ENCODE measurements at places on chromosomes 7 and 10. TPM values are rescaled to one million over a fixed set of nuclear protein-coding genes. Genes with fewer than 3 reads are reported as not detected.

Gene INA
- not detected for total RNA-seq

DNA sequence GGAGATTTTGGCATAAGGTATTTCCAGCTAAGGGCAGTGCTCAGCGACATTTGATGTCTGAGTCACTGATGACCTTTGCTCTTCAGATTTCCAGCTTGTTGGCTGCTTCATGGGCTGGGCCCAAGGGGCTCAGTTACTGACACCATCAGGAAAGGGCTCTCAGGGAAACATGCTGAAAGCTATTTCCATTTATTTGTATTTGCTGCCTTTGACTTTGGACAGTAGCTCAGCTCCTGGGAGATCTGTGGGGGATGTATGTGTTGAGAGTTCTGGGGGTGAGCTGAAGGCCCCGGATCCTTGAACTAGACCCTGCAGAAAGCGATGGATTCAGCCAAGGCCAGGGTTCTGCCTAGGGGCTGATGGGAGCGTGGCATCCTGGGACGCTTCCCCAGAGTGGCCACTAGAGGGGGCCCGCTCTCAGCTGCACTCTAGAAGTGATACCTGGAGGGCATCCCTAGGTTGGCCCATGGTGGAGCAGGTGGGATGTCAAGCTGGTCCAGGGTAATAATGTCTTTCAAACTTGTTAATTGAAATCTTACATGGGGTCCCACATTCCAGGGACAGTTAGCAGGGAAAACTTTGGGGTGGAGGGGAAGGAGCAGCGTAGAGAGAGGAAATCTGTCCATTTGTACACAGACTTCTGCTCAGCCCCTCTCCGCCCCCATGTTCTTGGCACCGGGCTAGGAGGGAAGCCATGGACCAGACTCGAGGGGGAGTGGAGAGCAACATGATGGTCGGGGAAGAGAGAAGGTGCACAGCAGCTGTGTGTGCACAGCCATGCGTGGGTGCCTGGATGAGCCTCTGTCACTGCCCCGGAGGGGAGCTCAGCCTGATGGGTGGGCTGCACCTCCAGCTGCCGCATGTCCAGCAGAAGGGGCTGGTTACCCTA lies 3.0 kb upstream of the BTBD16 start:
- peaks cover 14% of the 10 kb centered on the region for H3K4me1 ChIP-seq
- no peak overlapping the region for H3K27ac ChIP-seq
- H3K36me3 ChIP-seq = no peaks in the 10 kb centered on the region
- DNase-seq = peak; percentile 58
- H3K27me3 ChIP-seq = no peaks in the 10 kb centered on the region

DNA sequence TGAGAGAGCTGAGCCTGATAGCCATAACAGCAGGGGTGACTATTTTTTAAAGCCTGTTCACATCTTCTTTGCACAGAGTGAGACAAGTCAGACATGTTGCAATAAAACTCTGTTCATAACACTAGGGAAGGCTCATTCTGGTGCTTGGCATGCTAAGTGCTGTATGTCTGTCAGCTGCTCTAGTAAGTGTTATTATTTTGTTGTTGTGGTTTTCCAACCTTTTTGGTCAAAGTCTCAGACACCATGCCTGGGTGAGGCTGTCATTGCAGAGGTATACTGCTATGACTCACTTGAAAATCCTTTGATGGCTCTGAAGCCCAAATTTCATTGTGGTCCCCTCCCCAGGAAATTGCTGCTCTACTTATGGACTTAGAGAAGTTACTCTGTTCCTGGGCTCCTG lies 129.7 kb downstream of the ADRA2A start:
- H3K27me3 ChIP-seq = no peaks in the 10 kb centered on the region
- no peaks in the 10 kb centered on the region for H3K36me3 ChIP-seq
- H3K27ac ChIP-seq = no peak overlapping the region
- DNase-seq = peak; percentile 48
- peaks cover 26% of the 10 kb centered on the region for H3K4me1 ChIP-seq

GRCh38 chr7:126305671-126306070 lies 947.1 kb downstream of the GRM8 start:
- no peaks in the 10 kb centered on the region for H3K4me1 ChIP-seq
- H3K4me3 ChIP-seq = no peak overlapping the region
- no peak overlapping the region for H3K27ac ChIP-seq
- H3K36me3 ChIP-seq = no peaks in the 10 kb centered on the region

Gene UFSP1
- 6.7 TPM for total RNA-seq

GRCh38 chr10:128576943-128577670 lies 450.9 kb upstream of the MKI67 start:
- no peaks in the 10 kb centered on the region for H3K4me1 ChIP-seq
- H3K36me3 ChIP-seq = no peaks in the 10 kb centered on the region
- no peak for DNase-seq
- H3K27me3 ChIP-seq = no peaks in the 10 kb centered on the region
- no peak overlapping the region for H3K4me3 ChIP-seq

- peaks cover 10% of the 10 kb centered on the region for H3K4me1 ChIP-seq
- no peaks in the 10 kb centered on the region for H3K36me3 ChIP-seq
- H3K4me3 ChIP-seq = no peak overlapping the region
These were observed 210.7 kb upstream of the GNAI1 start for GRCh38 chr7:79923953-79924352.

Gene OR6V1
- not detected for total RNA-seq

DNA sequence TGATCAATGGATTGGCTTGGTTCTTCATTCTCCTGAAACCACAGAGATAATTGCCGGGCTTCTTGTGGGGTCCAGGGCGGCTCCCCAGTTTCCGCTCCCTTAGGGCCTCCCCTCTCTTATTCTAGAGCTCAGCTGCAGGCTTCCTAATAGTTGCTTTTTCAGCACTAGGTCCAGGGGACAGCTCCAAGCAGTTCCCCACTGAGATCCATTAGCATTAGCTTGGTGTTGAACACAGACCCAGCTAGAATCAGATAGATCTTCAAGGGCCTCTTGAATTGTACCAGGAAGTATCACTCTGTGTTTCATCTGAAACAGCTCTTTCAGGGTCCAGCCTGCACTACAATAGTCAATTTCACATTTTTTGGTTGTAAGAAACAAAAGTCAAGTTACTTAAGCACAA lies 238.7 kb downstream of the SEC23IP start:
- H3K27ac ChIP-seq = no peak overlapping the region
- H3K4me1 ChIP-seq = no peaks in the 10 kb centered on the region
- H3K27me3 ChIP-seq = no peaks in the 10 kb centered on the region
- no peaks in the 10 kb centered on the region for H3K36me3 ChIP-seq
- DNase-seq = peak; percentile 22

Gene SLC18A3
- not detected for total RNA-seq

Gene MASTL
- 8.9 TPM for total RNA-seq

Gene ICA1
- not detected for total RNA-seq

DNA sequence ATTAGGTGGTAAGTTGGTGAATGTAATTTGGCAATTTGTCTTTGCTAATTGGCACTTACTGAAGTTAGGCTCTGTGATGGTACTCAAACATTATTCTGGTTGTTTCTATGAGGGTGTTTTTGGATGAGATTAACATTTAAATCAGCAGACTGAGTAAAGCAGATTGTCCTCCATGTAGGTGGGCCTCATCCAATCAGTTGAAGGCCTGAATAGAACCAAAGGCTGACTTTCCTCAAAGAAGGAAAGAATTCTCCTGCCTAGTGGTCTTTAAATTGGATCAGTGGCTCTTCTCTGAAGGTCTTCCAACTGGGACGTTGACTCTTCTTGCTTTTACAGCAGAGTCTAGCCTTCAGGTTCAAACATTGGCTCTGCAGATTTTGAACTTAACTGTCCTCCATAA lies 278.3 kb downstream of the KIF20B start:
- no peak overlapping the region for H3K4me3 ChIP-seq
- H3K27me3 ChIP-seq = no peaks in the 10 kb centered on the region
- H3K4me1 ChIP-seq = no peaks in the 10 kb centered on the region
- H3K36me3 ChIP-seq = no peaks in the 10 kb centered on the region

DNA sequence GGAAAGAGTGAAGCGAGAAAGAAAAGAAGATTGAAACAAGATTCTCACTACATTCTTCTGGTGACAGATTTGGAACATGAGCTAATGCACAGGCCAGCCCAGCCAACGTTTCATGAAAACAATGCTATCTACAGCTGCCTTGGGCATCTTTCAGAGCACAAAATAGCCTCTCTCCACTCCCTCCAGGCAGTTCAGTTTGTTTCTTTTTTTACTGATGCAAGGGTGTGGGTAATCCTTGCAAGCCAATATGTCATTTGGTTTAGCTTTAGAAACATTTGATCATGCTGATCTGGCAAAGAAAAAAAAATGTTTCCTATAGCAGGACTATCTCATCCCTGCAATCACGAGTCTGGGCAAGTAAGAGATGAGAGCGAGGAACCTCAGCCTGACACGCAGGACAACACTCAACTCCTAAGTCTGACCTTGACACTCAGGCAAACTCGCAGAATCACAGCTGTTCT lies 35.9 kb downstream of the SVIL start:
- DNase-seq = peak; percentile 70
- H3K27me3 ChIP-seq = no peaks in the 10 kb centered on the region
- no peaks in the 10 kb centered on the region for H3K36me3 ChIP-seq
- peak overlapping the region; percentile 60 for H3K27ac ChIP-seq

DNA sequence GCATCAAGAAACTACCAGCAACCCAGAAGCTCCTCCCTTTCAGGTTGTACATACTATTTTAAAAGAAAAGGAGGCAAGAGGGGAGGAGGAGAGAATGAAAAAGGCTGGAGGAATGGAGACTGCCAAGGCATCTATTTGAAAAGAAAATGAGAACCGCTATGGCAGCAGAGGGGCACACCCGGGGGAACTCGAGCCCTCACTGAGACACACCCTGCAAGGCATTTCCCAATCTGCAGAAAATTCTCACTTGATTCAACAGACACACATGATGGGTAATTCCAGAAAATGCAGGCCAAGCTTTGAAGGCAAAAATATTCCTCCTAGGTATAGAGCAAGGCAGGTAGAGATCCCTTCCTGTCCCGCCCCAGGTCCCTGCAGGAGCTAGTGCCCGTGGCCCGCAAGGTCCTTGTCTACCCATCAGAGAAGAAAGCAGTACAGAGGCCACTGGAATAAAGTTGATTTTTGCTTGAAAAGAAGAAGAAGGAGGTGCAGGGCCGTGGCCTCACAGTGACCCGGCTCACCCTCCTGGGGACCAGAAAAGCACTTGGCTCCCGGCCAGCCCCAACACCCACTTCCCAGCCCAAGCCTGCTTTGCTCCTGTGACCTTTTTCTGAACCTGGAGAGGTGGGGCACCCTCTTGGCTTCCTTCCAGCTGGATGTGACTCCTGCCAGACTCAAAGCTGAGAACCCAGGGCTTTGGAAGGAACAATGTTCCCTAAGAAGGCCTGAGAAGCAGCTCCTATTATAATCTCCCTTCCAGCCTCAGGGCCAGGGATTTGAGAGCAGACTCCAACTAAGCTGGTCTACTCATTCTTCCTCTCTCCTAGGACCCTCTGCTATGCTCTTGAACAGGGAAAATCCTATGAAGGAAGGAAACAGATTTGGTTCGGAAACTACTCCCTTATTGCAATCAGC lies 6.2 kb upstream of the PIK3CG start:
- no peaks in the 10 kb centered on the region for H3K27me3 ChIP-seq
- H3K4me3 ChIP-seq = no peak overlapping the region

DNA sequence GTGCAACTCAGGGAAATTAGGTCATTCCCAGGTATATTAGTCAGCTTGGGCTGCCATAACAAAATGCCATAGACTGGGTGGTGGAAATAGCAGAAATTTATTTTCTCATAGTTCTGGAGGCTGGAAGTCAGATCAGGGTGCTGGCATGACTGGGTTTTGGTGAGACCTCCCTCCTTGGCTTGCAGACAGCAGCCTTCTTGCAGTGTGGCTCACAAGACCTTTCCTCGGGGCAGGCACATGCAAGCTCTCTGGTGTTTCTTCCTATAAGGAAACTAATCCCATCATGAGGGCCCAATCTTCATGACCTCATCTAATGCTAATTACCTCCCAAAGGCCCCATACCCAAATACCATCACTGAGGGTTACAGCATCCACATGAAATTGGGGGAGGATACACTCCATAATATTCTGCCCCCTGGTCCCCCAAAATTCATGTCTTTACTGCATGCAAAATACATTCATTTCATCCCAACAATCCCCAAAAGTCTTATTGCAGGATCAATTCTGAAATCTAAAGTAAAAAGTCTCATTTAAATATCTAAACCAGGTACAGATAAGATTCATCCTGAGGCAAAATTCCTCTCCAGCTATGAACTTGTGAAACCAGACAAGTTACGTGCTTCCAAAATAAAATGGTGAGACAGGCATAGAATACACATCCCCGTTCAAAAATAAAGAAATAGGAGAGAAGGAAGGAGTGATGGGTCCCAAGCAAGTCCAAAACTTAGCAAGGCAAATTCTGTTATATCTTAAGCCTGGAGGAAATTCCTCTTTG lies 17.4 kb upstream of the CBLL1 start:
- no peaks in the 10 kb centered on the region for H3K36me3 ChIP-seq
- H3K27me3 ChIP-seq = peaks cover 10% of the 10 kb centered on the region
- no peak overlapping the region for H3K4me3 ChIP-seq
- H3K27ac ChIP-seq = no peak overlapping the region
- peak; percentile 16 for DNase-seq

GRCh38 chr10:60288256-60288655 lies 101.4 kb downstream of the ANK3 start:
- H3K36me3 ChIP-seq = no peaks in the 10 kb centered on the region
- H3K27me3 ChIP-seq = no peaks in the 10 kb centered on the region
- H3K4me1 ChIP-seq = peaks cover 3% of the 10 kb centered on the region
- H3K27ac ChIP-seq = no peak overlapping the region
- DNase-seq = no peak
- H3K4me3 ChIP-seq = no peak overlapping the region

DNA sequence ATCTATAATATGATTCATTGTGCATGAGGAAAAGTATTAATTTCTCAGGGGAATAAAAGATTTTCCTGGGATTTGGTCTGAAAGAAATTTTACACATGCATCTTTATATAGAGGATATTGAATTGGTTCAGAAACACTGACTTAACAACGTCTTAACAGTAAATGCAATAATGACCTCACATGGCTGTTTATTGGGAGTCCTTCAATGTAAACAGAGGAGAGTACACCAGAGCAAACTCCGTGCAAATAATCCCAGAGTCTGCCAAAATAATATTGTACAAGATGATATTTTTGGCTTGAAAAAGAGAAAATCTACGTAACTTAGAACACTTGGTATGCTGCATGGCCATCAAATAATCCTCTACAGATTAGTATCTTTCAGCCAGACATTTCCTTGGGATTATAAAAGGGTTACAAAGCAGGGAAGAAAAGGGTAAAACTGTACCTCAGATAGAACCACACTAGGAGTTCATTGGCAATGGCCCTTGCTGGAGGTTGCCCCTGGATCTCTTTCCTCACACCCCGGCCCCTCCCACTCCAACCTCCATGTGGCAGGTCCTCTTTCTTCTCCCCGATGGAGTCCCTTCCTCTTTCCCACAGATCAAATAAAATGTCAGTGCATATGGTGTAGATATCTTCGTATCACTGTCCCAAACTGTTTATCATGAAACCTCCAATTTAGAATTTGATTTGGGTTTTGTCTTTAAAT lies 196.4 kb downstream of the EVX1 start:
- no peak overlapping the region for H3K4me3 ChIP-seq
- DNase-seq = no peak
- H3K27ac ChIP-seq = no peak overlapping the region

All from GM23248 (cell line).